Stimulated activated CD4-positive, alpha-beta T cell treated with anti-CD3 and anti-CD28 coated beads, Interleukin-4, amount 100 ng/mL, for 1 hour (primary cell): ENCODE measurements at places on chromosomes 2 and 18.

DNA sequence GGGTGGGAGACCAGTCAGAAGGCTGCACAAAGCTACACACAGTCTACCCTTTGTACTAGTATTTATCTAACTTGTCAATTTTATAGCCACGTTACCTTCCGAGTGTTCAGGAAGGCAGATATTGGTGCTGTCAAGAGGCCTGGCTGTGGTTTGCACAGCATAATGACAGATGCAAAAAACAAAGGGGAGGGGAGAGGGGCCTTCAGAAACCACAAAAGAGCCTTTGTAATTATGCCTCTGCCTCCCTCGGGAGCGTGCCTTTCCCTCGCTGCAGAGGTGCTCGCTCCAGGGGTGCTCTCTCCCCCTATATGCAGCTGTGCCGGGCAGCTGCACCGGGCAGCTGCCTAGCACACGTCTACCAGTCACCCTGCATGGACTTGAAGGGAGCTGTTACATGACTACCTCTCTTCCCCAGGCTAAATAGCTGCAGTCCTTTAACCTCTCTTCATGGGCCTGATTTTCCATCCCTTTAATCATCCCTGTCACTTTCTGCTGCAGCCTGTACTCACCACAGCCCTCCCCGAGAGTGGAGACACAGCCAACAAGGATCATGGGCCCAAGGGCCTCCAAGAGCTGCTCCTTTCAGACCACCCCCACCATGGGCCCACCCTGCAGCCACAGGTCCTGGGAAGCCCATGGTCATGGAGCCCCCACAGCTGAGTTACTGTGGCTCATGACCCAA is 168.4 kb upstream of the PKDCC start:
- DNase-seq = no peak

- no peak for DNase-seq
Observed at GRCh38 chr2:207892716-207893402, 123.2 kb upstream of the FZD5 start.

DNA sequence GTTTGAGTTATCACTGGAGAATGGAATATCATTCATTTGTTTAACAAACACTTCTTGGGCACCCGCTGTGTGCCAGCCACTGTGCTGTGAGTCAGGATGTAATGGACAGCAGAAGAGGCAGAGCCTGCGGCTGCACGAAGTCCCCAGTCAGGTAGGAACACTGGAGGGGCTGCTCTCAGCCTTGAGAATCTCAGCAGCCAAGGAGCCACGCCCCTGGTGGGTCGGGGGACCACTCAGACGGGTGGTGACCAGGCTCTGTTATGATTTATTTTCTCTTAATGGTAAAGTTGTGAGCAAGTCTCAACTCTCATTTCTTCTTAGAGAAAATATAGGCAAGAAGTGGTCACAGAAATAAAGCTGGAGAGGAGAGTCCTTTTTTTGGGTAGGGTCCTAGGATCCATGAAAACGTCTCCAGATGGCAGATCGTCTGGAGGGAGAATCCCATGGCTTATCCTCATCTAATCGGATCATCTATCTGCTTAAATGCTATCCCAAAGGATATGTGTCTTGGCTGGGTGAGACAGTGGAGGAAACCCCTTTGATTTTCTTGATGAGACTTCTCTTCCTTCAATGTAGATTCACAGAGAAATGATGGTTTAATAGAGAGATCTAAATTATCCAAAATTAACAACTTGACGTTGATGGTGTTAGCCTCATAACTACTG is 129.1 kb upstream of the LGALSL start:
- no peak for DNase-seq

DNA sequence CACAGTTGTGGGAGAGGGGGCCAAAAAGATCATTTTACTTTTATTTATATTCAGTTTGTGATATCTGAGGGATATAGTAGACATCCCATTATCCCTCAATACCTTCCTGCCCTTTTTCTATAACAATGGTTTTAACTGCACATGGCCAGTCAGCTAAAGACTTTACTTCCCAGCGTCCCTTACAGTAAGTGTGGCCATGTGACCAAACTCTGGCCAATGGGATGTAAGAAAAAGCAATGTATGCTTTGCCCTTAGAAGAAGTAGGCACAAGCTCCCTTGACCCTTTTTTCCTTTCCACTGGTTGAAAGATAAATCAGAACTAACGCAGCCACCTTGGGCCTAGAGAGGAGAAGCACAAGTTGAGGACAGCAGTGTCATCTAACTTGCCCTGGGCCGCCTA is 44.6 kb upstream of the LRPPRC start:
- no peak for DNase-seq

DNA sequence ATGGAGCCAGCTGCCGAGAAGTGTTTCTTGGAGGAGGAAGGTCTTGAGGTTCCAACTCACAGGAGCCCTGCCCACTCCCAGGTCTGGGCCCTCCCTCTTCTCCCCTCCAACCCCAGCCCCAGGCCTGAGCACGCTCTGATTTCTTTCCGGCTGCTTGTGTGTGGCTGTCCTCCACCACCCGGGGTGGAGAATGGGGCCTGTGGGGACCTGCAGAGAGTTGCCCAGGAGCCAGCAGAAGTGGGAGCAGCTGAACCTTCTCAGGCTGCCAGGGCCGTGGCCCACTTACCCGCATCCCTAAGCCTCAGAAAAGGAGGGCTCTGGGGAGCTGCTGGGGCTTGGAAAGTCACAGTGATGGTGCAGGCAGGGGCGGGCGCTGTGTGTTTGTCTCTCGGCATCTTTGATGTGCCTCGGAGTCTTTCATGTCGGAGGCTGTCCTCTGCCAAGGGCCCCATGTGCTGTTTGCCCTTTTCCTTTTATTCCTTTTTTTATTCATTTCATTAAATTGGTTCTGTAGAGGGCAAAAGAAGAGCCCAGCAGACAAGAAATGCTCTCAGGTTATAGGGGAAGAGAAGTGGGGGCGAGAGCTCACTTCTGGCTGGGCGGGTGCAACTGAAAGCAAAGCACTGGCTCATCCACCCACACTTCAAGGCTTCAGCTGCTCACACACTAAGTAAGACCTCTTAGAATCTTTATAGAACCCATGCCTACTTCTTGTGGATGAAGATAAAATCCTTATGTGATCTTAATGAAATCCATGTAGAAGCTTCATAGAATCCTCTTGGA is 52.5 kb downstream of the SDC1 start:
- DNase-seq = no peak

GRCh38 chr18:10995550-10995949 is 153.8 kb downstream of the PIEZO2 start:
- no peak for DNase-seq

DNA sequence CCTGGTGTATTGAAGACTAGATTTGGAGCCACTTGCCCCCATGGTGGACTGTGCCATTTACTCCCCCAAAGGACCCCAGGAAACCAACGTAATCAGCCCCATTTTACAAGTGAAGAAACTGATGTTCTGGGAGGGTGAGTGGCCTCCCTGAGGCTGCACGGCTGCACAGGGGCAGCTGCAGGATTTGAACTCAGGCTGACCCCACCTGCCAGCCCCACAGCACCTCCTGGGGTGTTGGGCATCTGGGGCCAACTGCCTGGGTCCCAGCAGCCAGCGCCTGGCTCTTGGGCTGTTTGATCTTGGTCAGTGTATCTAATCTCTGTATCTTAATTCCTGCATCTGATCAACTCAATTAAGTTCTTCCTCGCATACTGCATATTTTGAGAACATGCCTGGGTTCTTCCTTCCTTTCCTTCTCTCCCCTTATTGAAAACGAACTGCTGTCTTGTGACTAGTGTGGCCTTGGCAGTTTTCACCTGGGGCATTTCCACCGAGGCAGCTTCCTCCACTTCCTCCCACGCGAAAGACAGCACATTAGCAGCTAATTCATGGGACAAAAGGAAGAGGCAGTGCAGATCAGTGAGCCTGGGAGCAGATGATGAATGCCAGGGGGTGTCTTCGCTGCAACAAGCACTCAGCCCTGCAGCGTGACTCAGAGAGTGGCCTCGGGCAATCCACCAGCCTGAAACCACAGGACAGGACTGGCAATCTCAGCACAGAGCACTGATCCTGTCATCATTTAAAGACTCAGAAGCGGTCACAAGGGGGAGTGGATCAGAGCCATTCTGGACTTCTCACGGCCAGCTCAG is 184.1 kb upstream of the RAB12 start:
- DNase-seq = no peak

DNA sequence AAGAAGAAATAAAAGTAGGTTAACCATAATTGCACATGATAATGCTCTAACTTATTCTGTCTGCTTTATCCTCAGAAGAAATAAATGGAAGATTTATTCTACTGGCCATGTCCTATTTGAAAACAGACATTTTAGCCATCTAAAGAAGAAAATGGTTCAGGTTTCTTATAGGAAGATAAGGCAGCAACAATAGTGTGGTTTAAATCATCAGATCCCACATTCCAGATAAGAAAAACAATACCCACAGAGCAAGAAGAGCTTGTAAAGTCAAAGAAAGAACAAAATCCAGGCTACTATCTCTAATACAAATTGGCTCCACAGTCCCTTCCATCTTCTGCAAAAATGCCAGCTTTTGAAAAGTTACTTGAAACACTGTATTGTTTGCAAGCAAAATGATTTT is 49.3 kb downstream of the L3MBTL4 start:
- no peak for DNase-seq

GRCh38 chr18:46164920-46165319 is 60.7 kb downstream of the HAUS1 start:
- DNase-seq = no peak

DNA sequence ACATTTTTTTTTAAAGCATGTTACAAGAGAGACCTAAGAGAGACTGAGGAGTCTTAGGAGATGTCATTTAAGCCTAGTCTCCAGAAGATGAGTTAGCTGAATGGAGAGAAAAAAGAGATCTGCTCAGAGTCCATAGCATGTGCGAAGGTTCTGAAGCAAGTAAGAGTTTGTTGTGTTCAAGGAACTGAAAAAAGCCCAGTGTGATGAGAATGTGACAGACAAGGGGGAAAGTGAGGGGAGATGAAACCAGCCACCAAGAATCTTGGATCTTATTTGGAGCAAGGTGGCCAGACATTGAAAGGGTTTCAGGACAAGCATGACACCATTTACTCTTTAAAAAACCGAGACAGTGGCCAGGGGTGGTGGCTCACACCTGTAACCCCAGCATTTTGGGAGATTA is 5.2 kb upstream of the MOB1A start:
- no peak for DNase-seq

DNA sequence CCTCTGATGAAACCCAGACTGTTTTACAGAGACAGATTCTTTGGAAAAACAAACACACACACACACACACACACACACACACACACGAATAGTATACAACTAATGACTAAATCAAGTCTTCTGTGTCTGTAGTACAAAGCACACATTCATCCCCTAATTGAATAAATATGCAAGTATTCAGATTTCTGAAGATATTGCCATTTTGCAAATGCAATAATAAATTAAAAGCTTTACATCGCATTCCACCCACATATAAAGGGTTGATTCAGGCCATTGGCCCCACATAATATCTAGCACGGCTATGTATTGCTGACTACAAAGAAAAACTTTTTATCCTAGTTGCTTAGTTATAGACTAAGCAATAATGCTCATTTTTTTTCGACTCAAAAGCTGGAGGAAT is 86.2 kb downstream of the PAX3 start:
- no peak for DNase-seq

DNA sequence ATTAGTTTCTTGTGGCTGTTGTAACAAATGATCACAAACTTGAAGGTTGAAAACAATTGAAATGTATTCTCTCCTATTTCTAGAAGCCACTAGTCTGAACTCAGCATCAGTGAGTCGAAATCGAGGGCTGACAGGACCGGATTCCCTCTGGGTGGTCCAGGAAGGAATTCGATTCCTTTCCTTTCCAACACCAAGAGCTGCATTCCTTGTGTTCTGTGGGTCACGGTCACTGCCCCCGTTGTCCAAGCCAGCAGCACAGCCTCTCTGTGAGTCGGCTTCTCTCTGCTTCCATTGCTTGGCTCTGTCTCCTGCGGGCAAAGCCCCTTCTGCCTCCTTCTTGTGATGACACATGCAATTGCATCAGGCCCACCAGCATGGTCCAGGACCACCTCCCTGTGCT is 67.3 kb downstream of the SMIM21 start:
- DNase-seq = no peak

GRCh38 chr18:76450452-76451395 is 44.3 kb downstream of the ZNF516 start:
- DNase-seq = no peak

DNA sequence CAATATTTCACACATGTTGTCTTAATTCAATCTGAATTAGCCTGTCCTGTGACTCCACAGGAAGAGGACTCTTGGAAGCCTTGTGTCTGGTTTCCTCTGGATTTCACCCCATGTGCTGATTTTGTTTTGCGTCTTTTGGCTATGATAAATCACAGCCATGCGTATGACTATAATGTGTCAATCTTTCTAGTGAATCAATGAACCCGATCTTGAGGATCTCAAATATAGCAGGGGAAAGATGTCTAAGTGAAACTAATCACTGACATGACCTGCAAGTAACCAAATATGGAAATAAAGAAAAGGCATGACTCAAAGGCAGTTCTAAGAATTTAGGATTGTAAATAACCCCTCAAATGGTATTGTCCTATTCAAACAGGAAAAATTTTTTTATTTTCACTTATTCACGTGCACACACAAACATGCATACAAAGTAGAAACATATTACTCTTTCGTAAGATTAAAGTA is 8.2 kb downstream of the WDFY1 start:
- DNase-seq = no peak

DNA sequence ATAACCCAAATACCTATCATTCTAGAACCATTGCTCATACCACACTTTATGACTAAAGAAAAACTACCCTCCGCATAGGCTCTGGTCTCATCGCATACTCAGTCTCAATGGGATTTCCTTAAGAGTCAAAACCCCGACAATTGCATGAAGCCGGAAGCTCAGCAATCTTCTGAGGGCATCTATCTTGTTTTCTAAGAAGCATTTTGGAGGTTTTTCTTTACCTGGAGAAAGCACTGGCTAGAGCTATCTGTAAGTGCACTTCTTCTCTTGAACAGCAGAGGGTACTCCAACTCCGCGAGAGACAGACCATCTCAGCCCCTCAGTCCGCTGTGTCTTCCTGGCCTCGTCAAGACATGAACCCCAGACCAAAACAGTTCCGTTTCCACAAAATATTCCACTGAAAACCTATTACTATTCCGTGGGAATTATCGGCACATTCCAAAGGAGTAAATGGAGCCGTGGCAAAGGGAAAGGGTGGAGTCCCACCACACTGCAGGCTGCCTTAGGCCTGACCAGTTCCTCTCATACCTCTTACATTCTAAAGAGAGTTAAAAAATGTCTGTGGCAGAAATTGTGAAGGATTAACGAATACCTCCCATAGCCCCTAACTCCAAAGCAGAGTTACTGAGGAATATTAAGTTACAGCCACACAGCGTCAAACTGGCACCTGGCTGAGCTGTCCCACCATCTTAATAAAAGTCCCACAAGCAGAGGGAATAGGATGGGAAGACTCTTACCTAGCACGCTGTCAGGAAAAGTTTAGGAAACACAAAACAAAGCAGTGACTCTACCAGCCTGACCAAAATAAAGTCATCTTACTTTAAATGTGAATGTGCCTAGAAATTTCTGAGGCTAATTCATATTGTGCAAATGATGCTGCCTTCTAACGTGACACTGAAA is 325.6 kb upstream of the VRK2 start:
- peak; percentile 4 for DNase-seq

GRCh38 chr2:207768168-207768865 is 1.4 kb downstream of the FZD5 start:
- DNase-seq = peak; percentile 27

- no peak for DNase-seq
Observed at GRCh38 chr2:222523783-222524544, 99.6 kb downstream of the SGPP2 start.
